ENCODE measurements at places on chromosomes 1 and 21.

DNA sequence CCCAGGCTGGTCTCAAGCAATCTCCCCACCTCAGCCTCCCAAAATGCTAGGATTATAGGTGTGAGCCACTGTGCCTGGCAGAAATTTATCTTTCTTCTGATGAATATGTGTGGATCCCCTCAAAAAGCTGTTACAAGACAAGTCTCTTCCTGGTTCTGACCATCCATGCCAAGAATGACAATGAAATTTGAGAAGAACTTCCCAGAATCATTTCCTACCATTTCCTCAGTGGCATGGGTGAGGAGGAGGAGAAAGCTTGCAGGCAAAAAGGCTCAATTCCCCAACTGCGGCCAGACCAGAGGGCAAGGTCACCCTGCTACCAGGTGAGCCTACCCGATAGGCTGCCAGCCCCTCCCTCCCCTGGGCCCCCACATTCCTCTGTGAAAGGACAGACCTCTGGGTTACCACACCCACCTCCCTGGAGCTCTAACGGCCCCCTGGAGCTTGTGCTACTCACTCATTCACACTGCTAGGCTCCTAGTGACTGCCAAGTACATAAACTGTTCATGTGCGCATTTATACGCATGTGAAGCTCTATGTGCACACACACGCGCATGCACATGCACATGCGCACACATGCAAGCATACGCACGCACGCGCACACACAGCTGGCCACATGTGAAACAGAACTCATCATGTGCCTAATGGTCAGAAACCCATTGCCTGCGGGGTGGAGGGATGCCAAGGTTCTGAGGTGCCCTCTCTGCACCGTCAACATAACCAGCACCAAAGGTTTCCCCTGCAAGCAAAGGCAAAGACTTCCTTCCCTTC is 17.0 kb downstream of the MRAP start:
- DNase-seq = no peak

- no peak for DNase-seq
These were observed 63.3 kb downstream of the FGGY start for GRCh38 chr1:59360170-59360569.

GRCh38 chr1:187817782-187818181 is 989.0 kb downstream of the PLA2G4A start:
- no peak for DNase-seq

GRCh38 chr1:92774407-92774806 is 10.5 kb downstream of the EVI5 start:
- DNase-seq = no peak

DNA sequence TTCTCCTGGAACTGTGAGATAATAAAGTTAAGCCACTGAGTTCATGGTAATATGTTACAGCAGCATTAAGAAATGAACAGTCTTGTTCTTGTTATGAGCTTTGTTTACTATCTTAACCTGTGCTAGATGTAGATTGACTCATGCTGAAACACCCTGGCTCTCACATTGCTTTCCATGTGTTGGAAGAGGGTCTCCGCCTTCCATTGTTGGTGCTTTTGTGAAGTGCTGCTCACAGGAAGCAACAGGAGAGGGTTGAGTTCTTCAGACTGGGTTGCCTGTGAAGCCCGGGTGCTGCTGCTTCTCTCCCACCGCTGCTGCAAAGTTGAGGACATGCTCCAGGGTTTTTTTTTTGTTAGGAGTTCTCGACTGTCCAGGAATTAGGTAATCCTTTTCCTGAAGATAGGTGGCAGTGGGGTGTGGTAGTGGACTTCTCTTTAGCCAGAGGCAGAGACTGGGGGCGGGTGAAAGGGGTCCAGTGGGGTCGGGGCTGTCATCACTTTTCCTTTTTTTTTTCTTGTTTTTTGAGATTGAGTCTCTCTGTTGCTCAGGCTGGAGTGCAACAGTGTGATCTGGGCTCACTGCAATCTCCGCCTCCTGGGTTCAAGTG is 28.7 kb upstream of the HMGN1 start:
- DNase-seq = no peak

- no peak for DNase-seq
These were observed 378.7 kb downstream of the USH2A start for GRCh38 chr1:216044538-216044937.

DNA sequence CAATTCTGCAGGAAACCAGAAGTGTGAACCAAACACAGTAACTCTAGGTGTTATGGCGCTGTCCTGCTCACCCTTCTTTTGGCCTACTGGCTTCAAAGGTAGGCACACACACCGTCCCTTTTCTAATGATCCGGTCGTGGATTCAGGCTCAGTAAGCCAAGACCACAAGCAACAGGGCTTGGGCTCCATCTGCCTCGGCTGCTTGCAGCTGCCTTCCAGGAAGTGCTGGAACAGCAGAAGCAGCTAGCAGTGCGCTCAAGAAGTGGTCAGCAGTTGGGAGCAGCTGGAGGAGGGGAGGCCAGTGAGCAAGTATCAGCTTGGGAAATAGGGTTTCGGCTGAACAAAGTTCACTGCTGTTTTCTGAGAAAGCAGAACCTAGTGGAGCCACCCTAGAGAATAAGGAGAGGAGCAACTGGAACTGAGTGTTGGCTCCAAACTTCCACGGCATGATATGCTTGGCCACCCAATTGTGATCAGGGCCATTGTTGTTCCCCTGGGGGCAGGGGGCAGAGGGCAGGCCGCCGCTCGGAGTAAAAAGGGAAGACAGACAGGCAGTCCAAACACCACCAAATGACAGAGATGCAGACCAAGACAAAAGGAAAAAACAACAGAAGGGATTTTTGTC is 173.4 kb downstream of the TOMM20 start:
- no peak for DNase-seq

GRCh38 chr1:48107516-48107915 is 110.3 kb upstream of the TRABD2B start:
- no peak for DNase-seq

DNA sequence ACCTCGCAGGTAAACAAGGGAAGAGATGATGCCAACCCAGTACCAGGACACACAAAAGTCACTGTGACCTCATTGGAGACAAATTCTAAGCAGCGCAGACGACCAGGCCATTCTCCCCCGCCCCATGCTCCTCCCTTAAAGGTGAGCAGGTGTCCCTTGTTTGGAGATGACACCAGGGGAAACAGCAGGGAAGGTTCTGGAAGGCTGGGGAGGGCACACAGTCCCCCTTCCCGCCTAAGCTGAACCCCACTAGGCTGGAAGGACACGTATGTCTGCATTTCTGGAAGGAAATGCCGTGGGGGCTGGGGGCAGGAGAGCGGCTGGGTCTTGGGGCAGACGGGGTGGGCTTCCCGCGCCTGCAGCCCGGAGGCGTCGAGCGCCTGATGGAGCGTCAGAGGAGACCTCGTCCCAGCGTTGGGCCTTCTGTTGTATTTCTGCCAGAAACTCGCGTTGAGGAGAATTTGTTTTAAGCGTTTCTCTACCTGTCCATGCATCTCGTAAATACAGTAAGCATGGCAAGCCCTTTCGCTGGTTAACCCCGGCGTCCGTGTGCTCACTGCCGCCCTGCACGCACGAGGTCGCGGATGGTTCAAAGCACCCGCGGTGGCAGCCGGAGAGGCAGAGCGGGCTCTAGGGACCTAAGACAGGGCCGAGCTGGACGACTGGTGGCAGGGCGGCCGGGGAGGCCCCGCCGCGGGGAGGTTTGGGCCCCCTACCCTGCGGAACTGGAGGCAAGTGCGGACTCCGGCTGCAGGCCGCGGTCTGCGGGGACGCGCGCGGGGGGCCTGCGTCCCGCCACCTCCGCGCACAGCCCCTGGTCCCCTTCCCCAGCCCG is 1.2 kb upstream of the LHX4 start:
- DNase-seq = no peak

DNA sequence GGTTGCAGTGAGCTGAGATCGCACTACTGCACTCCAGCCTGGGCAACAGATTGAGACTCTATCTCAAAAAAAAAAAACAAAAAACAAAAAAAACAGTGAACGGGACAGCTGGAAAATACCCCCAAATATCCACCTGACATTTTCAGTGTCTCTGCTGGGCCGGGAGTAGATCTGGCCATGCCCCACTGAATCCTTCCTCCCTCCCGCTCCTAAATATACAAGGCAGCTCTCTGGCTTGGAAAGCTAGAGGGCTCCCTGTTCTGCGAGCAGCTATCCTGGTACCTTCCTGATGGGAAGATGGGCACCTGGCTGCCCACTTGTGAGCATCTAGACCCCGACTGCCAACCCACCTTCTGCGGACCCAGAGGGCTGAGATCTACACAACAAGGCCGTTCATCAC is 21.4 kb downstream of the SPSB1 start:
- DNase-seq = no peak

- DNase-seq = no peak
These were observed 4.2 kb upstream of the PFKL start for GRCh38 chr21:44295646-44296045.

GRCh38 chr1:242813490-242814091 is 289.1 kb upstream of the PLD5 start:
- no peak for DNase-seq

DNA sequence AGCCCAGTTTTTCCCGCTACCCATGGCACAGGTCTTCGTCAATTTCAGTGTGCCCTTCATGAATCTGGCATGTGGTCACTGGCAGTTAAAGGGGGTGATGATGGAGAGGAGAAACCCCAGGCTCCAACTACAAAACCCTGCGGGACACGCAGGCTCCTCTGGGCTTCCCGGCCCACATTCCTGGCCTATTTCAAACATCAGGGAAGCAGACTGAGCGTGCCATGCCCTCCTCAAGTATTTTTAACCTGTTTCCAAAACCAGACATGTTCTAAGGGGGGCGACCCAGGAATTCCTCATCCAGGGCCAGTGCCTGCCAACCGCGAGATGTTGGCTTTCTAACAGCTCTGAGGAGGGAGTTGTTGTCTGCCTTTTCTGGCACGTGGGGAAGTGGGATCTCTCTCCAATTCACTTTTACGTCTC is 85.1 kb downstream of the CAPZB start:
- DNase-seq = no peak

DNA sequence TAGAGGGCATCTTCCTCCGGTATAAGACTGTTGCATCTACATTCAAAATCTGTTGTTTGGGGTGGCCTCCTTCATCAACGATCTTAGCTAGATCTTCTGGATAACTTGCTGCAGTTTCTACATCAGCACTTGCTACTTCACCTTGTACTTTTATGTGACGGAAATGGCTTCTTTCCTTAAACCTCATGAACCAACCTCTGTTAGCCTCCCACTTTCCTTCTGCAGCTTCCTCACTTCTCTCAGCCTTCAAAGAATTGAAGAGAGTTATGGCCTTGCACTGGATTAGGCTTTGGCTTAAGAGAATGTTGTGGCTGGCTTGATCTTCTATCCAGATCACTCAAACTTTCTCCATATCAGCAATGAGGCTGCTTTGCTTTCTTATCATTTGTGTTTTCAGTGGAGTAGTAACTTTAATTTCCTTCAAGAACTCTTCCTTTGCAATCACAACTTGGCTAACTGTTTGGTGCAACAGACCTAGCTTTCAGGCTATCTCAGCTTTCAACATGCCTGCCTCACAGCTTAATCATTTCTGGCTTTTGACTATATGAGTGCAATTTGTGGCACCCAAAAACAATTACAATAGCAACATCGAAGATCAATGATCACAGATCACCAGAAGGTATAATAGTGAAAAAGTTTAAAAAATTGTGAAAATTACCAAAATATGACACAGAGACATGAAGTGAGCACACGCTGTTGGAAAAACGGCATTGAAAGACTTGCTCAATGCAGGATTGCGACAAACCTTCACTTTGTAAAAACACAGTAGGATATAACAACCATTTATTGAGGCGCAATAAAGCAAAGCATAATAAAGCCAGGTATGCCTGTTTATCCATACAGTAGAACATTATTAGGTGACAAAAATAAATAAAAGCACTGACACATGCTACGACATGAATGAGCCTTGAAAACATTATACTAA is 56.7 kb upstream of the GFI1 start:
- no peak for DNase-seq

DNA sequence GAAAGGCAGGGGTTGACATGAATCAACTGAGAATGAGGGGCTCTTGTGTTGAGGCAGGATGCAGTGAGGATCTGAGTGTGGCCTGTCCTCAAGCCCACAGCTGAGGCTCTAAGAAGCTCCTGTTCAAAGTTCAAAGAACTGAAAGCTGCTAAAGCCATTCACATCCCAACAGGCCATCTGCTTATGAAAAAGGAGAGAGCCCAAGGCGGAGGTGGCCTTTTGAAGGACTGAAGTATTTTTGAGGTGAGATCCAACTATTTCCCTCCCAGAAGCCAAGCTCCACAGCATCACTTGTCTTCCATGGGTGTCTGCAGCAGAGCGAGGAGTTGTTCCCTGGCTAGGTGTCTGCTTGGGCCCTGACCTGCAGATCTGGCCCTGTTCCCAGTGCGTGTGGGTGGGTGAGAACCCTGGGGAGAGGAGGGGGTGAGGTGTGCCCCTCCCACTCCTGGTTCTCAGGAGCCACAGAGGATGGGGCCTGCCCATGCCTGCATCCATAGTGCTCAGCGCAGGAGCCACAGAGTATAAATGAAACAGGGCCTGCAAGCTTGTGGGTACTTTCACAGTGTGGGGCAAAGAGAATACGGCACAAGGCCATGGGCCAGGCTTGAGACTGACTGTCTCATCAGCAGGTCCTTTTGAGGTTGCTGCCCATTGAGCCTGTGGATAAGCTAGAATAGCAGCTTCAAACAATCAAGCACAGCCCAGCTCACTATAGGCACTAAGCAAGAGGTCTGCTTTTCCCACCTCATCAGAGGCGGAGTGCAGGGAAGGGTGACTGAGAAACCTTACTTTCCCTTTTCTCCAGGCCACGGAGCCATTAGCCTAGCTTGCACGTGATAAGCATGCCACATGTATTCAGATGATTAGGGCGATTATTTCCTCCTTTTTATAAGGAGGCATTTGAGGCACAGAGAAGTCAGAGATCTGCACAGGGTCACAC is 15.7 kb downstream of the REG4 start:
- DNase-seq = no peak

DNA sequence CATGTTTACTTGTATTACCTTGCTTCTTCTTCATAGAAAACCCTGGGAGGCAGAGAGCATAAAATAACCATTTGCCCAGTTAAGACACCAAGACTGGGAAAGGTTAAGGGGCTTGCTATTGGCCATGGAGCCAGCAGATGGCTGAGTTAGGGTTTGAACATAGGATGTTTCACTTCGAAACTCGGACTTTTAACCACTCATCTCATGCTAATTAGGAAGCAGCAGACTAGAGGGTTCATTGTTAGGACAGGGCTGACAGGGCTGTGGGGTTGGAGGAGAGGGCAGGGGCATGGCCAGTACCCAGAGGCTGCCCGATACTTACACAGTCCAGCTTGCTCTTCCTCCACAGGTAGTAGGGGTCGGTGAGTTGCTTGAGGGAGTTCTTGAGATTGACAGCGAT is 17.0 kb downstream of the SLC26A9 start:
- DNase-seq = no peak

All from stimulated activated CD4-positive, alpha-beta T cell treated with anti-CD3 and anti-CD28 coated beads, Interleukin-1b, Interleukin-23, amount 100 ng/mL, for 24 hours (primary cell).